Upper lobe of right lung (tissue), 1 donor: ENCODE measurements at places on chromosomes 3 and 15.
A peak's percentile ranks its signal among the peaks of the same experiment; 100 is the strongest.

DNA sequence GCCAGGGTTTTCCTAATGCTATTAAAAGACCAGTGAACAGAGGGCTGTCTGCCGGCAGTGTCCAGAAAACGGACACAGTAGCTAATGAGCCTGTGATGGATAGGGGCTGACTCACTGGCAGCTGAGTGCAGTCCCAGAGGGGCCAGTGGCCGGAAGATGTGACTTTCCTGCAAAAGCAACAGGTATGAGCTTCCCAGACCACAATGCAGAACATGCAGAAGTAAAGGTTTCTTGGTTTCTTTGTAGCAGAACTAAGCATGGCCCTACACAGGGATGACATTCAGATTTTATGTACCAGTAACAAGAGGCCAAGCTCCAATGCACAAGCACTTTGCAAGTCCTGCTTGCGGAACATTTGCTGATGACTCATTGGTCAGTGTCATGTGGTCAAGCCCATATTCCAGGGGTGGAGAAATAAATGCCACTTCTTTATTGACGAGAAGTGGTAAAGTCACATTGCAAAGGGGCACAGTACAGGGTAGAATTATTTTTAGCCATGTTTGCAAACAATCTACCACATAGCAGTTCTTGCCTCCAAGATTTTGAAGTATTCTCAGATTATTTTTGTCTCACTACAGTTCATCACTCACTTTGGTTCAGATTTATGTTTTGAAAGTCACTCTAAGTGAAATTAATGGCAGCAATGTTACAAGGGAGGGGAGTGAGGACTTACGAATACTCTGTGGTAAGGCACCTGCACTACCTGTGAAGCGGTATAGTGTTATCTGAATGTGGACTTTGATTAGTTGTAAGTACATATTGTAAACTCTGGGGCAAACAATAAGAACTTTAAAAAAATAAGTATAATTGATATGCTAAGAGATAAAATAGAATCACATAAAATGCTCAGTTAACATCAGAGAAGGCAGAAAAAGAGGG is 263.3 kb downstream of the ABHD5 start:
- no peaks in the 10 kb centered on the region for H3K4me1 ChIP-seq
- no peak overlapping the region for H3K4me3 ChIP-seq
- no peak overlapping the region for H3K27ac ChIP-seq
- no peaks in the 10 kb centered on the region for H3K36me3 ChIP-seq
- no peak for DNase-seq

DNA sequence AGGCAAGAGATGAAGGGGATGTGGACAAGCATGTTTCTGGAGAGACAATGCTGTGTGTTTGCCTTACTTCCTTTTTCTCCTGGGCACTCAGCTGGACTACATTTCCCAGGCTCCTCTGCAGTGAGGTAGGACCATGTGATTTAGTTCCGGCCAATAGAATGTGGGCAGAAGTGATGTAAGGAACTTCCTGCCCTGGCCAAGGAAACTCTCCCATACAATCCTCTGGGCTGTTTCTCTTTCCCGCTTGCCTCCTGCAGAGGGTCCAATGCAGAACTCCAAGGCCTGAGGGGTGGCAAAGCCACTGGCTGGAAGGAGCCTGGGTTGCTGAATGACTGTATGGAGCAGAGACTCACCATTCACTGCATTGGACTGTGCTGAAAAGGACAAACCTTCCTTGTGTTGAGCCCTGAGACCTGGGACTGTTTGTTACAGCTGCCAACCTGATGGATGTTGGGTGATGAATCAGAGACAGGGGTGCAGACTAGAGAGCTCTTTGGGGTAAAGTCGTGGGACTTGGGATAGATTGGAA is 82.7 kb upstream of the SLC6A6 start:
- H3K36me3 ChIP-seq: no peaks in the 10 kb centered on the region
- no peak overlapping the region for H3K4me3 ChIP-seq
- H3K27ac ChIP-seq: no peak overlapping the region
- no peaks in the 10 kb centered on the region for H3K27me3 ChIP-seq

DNA sequence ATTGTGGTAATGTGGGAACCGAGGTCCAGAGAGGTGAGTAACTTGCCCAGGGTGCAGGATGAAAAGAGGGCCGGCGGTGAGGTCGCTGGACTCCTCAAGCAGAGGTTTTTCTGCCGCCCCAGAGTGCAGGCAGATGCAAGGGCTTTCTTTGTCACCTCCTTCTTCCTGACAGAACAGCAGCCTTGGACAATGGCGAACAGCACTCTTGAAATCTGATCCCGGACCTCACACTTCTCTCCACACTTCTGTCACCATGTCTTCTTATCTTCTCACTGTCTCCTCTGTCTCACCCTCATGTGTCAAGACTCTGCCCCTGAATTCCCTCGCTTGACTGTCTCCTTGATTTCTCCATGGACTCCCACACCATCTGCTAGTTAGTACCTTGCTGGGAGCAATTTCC is 15.4 kb upstream of the VPS8 start:
- no peak for DNase-seq
- no peaks in the 10 kb centered on the region for H3K36me3 ChIP-seq
- no peaks in the 10 kb centered on the region for H3K4me1 ChIP-seq
- no peak overlapping the region for H3K4me3 ChIP-seq

GRCh38 chr15:26083457-26083856 is 220.3 kb upstream of the ATP10A start:
- H3K36me3 ChIP-seq: no peaks in the 10 kb centered on the region
- H3K4me1 ChIP-seq: no peaks in the 10 kb centered on the region
- H3K27me3 ChIP-seq: no peaks in the 10 kb centered on the region
- H3K27ac ChIP-seq: no peak overlapping the region
- H3K4me3 ChIP-seq: peak overlapping the region; percentile 82

DNA sequence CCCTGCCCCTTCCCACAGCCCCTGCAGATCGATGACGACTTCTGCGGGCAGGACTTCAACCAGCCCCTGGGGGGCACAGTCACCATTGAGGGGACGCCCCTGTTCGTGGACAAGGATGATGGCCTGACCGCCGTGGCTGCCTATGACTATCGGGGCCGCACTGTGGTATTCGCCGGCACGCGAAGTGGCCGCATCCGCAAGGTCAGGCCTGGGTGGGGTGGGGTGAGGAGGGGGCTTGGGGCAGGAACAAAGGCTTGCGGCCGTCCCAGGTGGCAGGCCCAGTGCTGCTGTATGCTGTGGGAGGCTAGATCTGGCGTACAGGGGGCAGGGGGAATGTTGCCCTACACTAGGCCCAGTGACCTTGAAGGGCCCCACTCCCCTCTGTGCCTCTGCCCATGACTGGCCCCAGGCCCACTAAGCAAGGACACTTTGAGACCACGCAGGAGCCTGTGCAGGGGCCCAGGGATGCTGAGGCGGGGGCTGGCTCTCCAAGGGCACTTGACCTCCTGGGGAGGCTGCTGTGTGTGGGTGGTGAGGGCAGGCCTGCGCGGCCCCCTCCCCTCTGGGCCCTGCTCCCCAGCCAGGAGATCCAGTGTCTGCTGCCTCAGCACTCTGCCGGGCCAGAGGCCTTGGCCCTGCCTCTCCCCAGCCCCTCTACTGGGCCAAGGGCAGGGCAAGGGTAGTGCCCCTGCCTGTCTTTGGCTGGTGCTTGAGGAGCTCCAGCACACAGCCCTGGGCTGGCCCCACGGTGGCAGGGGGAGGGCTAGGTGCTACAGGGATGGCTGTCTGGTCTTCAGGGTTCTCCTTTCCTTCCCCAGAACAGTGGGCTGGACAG is 8.7 kb downstream of the PLXNA1 start:
- H3K27ac ChIP-seq: no peak overlapping the region
- H3K36me3 ChIP-seq: peaks cover 16% of the 10 kb centered on the region

- H3K4me3 ChIP-seq: no peak overlapping the region
- H3K36me3 ChIP-seq: no peaks in the 10 kb centered on the region
- H3K27ac ChIP-seq: no peak overlapping the region
- H3K4me1 ChIP-seq: no peaks in the 10 kb centered on the region
- no peaks in the 10 kb centered on the region for H3K27me3 ChIP-seq
Observed at GRCh38 chr3:39468108-39468436, 592 bp downstream of the MOBP start.

GRCh38 chr3:40532252-40532651 is 7.5 kb downstream of the ZNF621 start:
- H3K36me3 ChIP-seq: peaks cover 59% of the 10 kb centered on the region
- no peak overlapping the region for H3K27ac ChIP-seq
- H3K27me3 ChIP-seq: no peaks in the 10 kb centered on the region

DNA sequence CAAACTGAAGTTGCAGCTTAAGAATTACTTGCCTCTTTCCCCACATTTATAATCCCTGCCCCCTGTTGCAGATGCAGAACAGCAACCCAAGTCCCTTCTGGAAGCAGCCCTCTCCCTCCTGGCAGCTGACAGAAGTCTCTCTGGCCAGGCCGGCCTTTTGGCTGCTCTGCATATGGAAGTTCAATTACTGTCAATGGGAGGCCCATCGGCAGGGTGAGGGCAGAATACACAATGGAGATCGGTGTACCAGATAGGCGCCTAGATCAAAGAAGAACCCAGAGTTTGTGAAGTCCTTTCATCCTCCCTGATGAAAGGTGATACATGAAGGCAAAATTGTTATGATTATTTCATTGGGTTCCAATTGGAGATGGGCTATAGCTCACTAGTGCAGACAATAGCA is 327.9 kb upstream of the CTNNB1 start:
- no peaks in the 10 kb centered on the region for H3K27me3 ChIP-seq
- no peaks in the 10 kb centered on the region for H3K36me3 ChIP-seq
- H3K27ac ChIP-seq: no peak overlapping the region
- no peak overlapping the region for H3K4me3 ChIP-seq
- DNase-seq: no peak

- no peaks in the 10 kb centered on the region for H3K36me3 ChIP-seq
- no peaks in the 10 kb centered on the region for H3K27me3 ChIP-seq
- no peak overlapping the region for H3K4me3 ChIP-seq
Observed at GRCh38 chr3:162540421-162540820, 1043.8 kb downstream of the OTOL1 start.

GRCh38 chr3:148992027-148992634 is 791 bp downstream of the GYG1 start:
- peaks cover 30% of the 10 kb centered on the region for H3K36me3 ChIP-seq
- H3K27me3 ChIP-seq: no peaks in the 10 kb centered on the region
- H3K4me1 ChIP-seq: peaks cover 25% of the 10 kb centered on the region
- peak overlapping the region; percentile 95 for H3K27ac ChIP-seq
- peak; percentile 81 for DNase-seq

GRCh38 chr15:55740359-55740878 is 2.5 kb downstream of the PRTG start:
- no peak for DNase-seq
- H3K4me1 ChIP-seq: peaks cover 4% of the 10 kb centered on the region
- no peaks in the 10 kb centered on the region for H3K27me3 ChIP-seq
- no peaks in the 10 kb centered on the region for H3K36me3 ChIP-seq
- H3K4me3 ChIP-seq: peak overlapping the region; percentile 77
